ENCODE measurements at places on chromosomes 6 and 20.

DNA sequence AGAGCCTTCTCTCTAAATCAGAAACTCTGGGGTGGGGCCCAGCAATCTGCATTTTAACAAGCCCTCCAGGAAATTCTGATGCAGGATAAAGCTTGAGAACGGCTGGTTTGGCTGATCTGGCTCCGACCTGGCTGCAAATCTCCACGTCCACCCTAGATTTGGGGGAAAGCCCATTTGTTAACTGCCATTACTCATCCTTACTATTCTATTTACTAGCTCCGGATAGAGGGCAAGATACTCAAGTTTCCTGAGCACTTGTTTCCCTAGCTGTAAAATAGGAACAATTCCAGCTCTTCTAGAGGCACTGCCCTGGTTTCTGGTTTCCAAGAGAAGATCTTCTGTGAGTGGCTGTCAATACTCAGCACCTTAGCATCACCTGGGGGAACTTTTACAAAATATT is 44.4 kb downstream of the DAAM2 start:
- DNase-seq: no peak

DNA sequence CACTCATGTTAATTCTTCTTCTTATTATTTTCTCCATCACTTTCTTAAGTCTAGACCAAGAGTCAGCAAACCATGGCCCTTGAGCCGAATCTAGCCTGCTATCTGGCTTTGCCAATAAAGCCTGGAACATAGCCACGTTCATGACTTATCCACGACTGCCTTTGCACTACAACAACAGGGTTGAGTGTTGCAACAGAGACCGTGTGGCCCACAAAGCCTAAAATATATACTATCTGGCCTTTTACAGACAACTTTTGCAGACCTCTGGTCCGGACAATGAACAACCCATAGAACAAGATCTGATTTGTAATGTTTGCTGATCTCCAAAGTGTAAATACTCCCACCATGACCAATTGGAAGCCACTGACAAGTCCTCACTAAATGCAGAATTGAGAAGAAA is 140.5 kb upstream of the CDYL start:
- no peak for DNase-seq

DNA sequence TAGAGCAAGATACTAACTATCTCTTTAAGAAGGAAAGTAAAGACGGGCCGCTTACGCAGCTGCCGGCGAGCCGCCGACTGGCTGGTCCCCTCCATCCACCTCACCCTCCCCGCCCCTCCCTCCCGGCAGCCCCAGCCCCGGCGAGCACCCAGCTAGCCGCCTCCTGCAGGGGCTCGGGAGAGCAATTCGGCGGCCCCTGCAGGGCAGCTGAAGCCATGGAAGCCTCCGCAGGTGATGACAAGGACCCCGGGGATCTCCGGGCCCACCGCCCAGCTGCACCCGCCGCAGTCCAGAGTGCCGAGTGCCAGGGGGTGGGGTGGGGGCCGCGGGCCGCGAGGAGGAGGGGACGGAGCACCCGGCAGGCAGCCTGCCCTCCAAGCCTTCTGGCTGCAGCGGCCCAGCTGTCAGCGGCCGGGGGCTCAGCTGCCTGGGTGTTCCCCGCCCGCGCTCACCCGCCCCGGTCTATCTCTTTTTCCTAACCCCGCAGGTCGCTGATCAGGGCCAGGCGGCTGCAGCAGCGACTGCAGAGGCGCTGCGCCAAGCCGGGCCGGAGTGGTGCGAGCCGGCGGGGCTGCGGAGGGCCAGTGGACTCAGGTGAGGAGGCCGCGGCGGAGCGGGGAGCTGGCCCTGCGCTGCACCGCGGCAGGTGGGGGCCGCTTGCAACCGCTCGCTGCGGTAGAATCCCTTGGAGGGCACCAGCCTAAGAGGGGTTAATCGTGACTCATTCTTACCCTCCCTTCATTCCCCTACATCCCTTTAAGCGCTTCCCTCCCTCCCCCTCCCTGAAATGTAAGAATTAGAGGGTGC is at the start of gene SNPH:
SNPH (plus strand) TSS at position 128 of the 807 bp plus-strand sequence. CDS start 29,946 bp downstream, outside the sequence.
- DNase-seq: peak; percentile 80

- DNase-seq: no peak
Measured at GRCh38 chr6:39084506-39084905, 30.5 kb downstream of the SAYSD1 start.

DNA sequence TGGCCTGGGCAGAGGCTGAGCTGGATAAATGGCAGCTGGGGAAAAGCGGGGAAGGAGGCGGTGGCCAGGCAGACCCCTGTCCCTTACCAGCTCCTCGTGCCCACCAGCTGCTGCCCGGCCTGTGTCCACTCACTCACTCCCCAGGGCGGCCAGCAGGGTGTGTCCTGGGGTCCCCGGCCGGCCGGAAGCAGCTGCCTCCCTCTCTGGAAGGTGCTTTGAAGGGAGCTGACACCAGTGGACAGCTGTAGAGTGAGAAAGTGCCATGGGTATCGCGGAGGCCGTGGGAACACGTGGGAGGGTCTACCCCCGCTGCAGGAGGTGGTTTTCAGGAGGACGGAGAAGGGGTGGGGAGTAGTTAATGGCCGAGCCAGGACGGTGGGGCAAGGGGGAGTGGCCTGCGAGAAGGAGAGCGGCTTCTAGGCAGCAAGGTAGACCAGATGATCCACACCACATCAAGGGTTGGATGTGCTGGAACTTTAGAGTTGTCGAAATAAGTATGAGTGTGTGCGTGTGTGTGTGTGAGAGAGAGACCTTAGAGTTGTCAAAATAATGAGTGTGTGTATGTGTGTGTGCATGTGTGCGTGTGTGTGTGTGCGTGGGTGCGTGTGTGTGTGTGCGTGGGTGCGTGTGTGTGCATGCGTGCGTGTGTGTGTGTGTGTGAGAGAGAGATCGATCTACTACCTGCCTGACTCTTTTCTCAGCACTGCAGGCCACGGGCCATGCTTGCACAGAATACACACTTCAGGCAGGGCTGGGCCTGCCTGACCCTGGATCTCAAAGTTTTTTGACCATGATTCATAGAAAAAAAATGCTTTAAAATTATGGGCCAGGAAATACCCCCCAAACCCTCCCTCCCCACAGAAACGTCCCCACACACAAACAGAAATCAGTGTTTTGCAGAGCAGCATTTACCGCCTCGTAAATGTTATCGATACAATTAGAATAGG is 43.9 kb downstream of the CDH4 start:
- no peak for DNase-seq

DNA sequence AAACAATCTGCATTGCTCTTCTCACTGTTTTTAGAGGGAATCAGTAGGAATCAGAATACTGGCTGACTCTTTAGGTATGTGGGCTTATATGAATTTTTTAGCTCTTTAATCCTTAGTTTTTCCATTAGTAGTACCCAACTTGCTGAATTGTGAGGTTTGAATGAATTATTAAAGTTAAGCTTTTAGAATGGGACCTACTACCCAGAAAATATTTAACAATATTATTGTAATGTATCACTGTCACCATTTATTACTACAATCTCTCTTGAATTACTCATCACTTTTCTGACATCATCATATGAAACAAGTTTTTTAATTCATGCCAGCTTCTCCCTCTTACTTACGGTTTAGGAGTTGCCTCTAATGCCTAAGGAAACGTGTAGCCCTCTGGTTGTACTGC is 212.7 kb downstream of the BCKDHB start:
- no peak for DNase-seq

GRCh38 chr6:112640891-112641290 is 293.8 kb downstream of the RFPL4B start:
- no peak for DNase-seq

DNA sequence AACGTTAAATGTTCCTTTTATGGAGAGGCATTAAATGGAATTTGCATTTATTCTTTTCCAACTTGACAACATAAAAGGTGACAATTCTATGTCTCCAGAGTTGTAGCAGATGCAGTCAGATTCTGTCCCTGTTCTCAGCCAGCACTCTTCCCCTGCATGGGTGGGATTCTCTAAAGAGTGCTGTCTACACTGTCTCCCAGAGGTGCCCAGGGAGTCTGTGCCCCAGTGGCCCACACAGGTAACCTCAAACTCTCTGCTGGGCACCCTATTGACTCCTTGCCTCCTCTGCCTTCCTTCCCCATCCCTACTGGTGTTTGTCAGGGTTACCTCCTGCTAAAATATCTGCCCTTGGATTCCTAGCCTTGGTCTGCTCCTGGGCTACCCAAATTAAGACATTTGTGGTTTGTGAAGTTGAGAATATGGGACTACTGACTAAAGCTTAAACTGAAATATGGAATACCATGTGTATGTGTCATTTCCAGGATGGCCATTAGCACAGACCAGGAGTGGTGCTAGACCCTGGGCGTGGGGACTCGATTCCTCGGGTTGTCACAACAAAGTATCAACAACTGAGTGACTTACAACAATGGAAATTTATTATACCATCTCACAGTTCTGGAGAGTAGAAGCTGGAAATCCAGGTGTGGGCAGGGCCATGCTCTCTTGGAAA is 284.7 kb downstream of the CDH26 start:
- DNase-seq: no peak

- DNase-seq: no peak
Measured at GRCh38 chr20:15942130-15942529, 631.1 kb downstream of the KIF16B start.

GRCh38 chr6:137767911-137768690 is 99.0 kb upstream of the TNFAIP3 start:
- DNase-seq: peak; percentile 59

DNA sequence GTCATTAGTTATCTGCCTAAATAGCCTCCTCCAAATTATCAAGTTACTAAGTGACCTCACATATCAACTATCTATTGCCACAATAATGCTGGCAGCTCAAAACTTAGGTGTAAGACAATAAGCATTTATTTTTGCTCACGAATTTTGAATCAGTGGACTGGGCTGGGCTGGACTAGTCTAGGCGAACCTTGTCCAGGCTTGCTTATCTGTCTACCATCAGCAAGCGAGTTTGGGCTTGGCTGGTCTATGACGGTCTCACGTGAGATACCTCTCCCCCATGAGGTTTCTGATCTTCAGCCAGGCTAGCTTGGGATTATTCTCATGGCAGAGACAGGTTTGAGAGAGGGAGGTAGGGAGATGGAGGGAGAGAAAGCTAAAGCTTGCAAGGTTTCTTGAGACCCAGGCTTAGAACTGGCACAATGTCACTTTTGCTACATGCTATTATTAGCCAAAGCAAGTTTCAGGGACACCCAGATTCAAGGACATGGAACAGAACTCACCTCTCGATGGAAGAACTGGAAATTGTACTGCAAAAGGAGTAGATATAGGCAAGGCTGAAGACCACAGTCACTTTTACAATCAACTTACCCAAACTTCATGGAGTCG is 80.9 kb downstream of the WASF1 start:
- no peak for DNase-seq

DNA sequence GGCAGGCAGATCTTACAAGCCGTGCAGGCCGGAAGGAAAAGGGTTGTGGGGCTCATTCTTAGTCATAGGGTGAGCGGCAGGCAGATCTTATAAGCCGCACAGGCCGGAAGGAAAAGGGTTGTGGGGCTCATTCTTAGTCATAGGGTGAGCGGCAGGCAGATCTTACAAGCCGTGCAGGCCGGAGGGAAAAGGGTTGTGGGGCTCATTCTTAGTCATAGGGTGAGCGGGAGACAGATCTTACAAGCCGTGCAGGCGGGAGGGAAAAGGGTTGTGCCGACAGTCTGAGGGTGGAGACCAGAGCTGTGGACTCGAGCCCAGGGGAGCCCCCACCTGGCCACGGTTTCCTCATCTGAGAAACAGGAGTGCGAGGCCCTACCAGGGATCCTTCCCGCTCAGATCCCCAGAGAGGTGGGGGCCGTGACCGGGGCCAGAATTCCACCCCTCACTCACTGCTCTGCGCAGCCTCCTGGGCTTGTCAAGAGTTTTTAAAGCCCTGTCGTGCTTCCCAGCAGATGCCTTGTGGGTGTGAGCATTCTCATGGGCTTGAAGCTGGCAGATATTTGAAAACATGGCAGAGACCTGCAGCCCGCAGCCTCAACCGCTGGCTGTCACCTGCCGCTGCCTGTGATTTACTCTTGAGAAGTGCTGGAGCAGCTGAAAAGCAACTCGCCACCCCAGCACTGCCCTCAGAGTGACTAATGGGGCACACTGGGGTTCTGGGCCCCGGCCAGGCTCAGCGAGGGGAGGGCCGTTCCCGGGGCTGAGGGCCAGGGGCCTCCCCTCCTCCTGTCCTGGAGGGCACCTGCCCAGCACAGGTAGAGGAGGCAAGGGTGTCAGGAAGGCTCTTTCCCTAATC is 31.9 kb downstream of the NTSR1 start:
- DNase-seq: peak; percentile 89

DNA sequence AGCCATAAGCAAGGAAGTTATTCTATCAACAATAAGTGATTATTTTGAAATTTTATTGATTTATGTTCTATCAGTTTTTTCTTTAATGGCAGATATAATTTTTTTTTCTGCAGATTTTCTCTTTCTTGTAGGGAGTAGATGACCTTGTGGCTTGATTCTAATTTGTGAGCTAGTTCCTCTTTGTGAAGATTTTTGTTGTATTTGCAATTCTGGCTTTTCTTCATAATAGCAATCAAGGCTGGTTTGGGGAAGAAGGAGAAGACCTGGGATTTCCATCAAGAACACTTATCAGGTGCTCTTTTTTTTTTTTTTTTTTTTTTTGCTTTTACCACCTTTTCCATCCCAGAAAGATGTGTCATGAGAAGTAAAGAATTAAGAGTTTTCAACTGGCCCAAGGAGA is 324.2 kb upstream of the MAN1A1 start:
- DNase-seq: no peak

DNA sequence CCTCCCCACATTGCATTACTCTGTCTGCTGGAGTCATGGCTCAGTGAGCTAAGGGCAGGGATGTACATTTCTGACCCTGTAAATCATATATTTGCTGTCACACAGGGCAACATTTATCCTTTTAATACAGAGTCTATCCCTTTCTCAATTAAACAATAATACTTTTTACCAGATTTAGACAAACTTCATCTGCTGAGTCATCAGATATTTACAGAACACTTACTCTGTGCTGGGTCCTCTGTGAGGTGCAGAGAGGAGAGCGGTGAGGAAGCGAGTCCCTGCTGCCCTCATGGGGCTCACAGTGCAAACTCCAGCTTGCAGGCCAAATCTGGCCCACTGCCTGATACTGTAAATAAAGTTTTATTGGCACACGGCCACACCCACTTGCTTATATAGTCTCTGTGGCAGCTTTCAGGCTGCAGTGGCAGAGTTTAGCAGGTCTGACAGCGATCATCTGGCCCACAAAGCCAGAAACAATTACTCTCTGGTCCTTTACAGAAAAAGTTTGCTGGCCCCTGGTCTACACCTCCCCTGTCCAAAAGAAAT is 144.5 kb downstream of the CDH26 start:
- no peak for DNase-seq

DNA sequence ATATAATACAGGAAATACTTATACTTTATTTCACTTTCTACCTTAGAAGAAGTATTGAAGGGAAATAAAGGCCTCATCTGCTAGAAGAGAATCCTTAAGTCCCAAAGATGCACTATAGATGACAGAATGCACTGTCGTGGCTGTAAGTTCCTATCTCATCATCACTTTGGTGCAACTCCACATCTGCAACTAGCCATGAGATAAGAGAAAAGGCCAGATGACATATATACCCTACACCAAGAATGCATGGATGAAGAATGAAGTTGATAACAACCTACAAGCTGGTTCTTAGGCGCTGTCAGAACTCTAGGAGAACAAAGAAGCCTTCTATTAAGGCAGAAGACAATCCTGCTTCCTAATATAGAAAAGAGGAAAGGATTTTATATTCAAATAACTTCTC is 11.6 kb upstream of the PLN start:
- DNase-seq: no peak

All from GM20000 (cell line).